Panc1 (cell line): ENCODE measurements at places on chromosomes 1 and 21. TPM values are rescaled to one million over a fixed set of nuclear protein-coding genes. Genes with fewer than 3 reads are reported as not detected.

- no peak overlapping the region for H3K4me3 ChIP-seq
- no peaks in the 10 kb centered on the region for H3K27me3 ChIP-seq
- no peaks in the 10 kb centered on the region for H3K4me1 ChIP-seq
- H3K36me3 ChIP-seq = no peaks in the 10 kb centered on the region
These were observed 11.9 kb downstream of the XPR1 start for GRCh38 chr1:180643693-180644092.

Gene C1QA
- total RNA-seq = 0.41 TPM

DNA sequence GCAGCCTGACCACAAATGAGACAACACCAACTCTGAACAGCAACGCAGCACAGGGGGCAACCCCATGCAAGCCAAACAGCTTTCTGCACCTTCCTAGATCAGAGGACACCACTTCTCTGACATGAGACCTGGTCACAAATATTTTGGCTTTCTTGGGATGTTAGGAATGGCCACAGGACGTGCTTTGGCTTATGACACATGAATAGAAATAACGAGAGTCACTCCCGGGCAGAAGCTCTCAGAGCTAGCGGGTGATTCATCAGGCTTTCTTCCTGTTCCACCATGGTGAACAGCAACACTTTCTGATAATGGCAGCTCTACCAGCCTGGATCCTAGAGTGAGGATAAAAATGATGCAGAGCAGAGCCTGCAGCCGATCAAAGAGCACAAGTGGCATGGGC is 39.4 kb downstream of the PAFAH2 start:
- no peak overlapping the region for H3K27ac ChIP-seq
- H3K36me3 ChIP-seq = peaks cover 2% of the 10 kb centered on the region; the same call in 1 of the 2 replicates
- H3K4me3 ChIP-seq = no peak overlapping the region
- DNase-seq = no peak

Gene LCE6A
- not detected for total RNA-seq

Gene FMO2
- 0.08 TPM for total RNA-seq

GRCh38 chr1:7250597-7251453 is 465.6 kb downstream of the CAMTA1 start:
- H3K4me3 ChIP-seq = no peak overlapping the region
- H3K4me1 ChIP-seq = no peaks in the 10 kb centered on the region
- DNase-seq = no peak
- H3K36me3 ChIP-seq = no peaks in the 10 kb centered on the region
- H3K27ac ChIP-seq = no peak overlapping the region

DNA sequence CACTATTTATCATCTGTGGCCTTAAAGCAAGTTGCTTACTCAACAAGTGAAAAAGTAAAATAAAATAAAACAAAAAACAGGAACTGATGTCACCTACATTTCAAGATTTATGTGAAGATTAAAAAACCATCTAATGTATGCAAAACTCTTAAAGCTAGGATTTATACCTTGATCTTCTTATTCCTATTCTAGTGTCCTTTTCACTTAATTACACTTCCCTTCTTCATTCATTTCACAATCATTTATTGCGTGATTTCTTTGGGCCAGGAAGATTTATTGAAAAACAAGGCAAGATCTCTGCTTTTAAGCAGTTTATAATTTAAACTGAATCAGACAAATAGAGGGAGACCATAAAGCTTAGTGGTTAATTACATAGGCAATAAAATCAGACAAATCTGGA is 18.6 kb downstream of the PTGER3 start:
- no peak overlapping the region for H3K4me3 ChIP-seq
- H3K27me3 ChIP-seq = no peaks in the 10 kb centered on the region
- H3K4me1 ChIP-seq = no peaks in the 10 kb centered on the region
- DNase-seq = no peak
- H3K36me3 ChIP-seq = no peaks in the 10 kb centered on the region
- no peak overlapping the region for H3K27ac ChIP-seq

DNA sequence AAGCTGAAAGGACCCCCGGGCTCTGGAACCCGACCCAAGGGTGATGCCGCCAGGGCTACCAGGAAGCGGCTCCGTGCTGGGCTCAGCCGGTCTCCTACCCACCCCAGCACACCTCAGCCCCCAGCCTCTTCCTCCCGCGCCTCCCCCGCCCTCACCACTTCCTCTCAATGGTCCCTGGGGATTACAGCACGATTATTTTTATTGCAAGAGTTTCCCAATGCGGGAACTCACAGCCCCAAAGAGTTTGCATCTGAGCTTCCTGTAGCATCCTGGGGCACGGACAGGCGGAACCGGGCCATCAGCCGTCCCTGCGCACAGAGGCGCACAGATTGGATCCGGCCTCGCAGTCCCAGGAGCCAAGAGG is 8.7 kb upstream of the SLX9 start:
- no peaks in the 10 kb centered on the region for H3K36me3 ChIP-seq
- H3K27me3 ChIP-seq = no peaks in the 10 kb centered on the region
- H3K4me1 ChIP-seq = peaks cover 30% of the 10 kb centered on the region
- no peak for DNase-seq
- H3K4me3 ChIP-seq = no peak overlapping the region
- peak overlapping the region; percentile 39; the same call in 1 of the 2 replicates for H3K27ac ChIP-seq

- H3K27ac ChIP-seq = no peak overlapping the region
- peaks cover 8% of the 10 kb centered on the region for H3K4me1 ChIP-seq
- no peak for DNase-seq
- no peaks in the 10 kb centered on the region for H3K36me3 ChIP-seq
- no peaks in the 10 kb centered on the region for H3K27me3 ChIP-seq
- no peak overlapping the region for H3K4me3 ChIP-seq
These were observed 85.3 kb downstream of the HHIPL2 start for GRCh38 chr1:222462601-222463000.
